ENCODE measurements at places on chromosomes 11 and 22.

GRCh38 chr11:68206211-68206610 lies 6.9 kb downstream of the KMT5B start:
- DNase-seq: no peak

- DNase-seq: no peak
These were observed 564.5 kb upstream of the ISX start for GRCh38 chr22:34501366-34501965.

- DNase-seq: no peak
These were observed 32.2 kb upstream of the ISX start for GRCh38 chr22:35033635-35034296.

DNA sequence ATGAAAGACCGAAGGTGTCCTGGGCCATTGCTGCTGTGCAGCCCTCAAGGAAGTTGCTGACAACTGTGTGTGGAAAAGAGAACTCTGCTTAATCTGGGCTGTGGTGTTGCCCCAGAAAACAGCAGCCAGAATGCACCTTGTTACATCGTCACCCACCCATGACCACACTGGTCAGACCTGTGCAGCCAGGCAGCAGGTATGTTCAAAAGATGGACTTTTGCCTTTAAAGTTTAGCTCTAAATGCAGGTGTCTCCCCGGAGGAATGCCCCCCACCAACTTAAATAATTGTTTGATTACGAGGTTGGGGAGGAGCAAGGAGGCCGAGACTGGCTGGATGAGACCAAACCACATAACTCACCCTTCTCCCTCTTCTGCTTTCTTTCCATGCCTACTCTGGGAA lies 15.3 kb upstream of the POLA2 start:
- no peak for DNase-seq

Measured in T-helper 22 cell (primary cell).